ENCODE measurements at places on chromosomes 3 and 15.
A peak's percentile ranks its signal among the peaks of the same experiment; 100 is the strongest.

- no peak for DNase-seq
Measured at GRCh38 chr3:57682284-57682683, 10.6 kb downstream of the DENND6A start.

GRCh38 chr3:133943639-133944141 lies 48.0 kb upstream of the RAB6B start:
- no peak for DNase-seq

DNA sequence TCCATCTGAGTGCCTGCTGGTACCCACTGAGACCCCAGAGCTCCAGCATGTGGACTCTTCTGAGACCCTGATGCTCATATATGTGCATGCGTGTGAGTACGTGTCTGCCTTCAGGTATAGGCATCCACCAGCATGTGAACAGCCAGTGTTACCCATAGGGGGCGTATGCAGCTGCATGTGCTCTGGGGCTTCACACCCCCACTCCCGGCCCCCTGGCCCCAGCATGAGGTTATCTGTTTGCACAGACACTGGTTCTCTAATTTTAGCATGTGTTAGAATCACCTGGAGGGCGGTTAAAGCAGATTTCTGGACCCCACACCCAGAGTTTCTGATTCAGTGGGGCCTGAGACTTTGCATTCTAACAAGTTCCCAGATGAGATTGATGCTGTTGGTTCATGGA lies 824 bp upstream of the CILP start:
- DNase-seq: no peak

- no peak for DNase-seq
Measured at GRCh38 chr15:41487802-41488201, 5.9 kb upstream of the ITPKA start.

DNA sequence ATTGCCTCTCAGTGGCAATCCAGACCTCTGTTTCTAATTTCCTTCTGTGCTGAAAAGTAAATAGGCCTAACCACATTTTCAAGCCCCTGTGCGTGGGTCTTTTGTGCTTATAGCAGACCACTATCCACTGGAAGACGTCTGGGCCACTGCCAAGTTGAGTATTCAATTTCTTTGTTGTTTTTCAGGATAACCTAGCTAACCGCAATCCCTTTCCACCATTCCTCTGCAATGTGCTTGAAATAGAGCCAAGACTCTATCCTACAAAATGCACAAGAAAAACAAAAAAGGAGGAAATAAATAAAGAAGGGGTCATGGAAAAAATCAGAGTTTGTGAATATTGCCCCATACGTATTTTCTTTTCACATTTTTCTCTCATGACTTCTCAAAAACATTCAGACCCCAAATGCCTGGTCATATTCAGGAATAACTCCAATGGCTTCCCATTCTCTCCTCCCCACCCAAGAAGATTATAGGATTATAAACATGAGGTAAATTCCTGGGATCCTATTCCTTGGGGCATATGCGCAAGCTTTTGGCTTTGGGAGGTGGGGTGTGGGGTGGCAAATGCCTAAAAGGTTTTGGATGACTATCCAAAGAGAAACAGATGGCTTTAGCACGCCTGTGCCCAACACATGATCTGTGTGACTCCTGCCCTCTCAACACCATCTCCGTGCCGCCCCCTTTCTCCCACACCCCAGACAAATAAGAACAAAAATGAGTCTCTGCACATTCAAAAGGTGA lies 217.9 kb upstream of the THBS1 start:
- DNase-seq: peak; percentile 87

DNA sequence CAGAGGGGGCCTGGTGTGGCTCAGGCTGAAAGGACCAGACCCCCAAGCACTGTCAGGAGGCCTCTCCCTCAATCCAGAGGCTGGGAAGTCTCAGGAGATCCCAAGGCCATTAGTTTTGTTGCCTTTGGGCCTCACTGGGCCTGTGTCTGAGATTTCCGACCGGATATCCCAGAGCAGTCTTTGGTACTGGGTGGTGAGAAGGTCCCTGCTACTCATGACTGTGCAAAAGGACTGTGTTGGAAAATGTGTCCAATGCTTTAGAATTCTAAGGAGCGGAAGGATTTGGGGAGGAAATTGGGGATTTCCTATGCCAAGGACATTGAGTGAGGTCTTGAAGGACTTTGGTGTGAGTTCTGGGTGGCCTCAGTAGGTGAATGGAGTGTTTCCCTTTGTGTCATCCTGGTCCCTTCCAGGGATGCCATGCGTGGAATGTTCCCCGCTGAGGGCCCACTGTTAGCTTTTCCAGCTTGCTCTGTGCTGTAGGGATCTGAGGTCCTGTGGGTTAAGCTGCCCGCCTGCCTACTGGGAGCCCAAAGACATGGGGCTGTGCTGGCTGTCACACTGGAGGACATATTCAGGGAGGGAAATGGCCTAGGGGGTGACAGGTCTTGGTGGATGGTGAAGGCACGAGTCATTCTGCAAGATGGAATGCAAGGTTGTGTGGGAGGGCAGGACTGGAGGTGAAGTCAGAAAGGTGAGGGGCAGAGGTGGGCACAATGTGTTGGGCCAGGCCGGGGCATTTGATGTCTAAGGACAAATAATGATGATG lies 16.4 kb downstream of the SMAD6 start:
- no peak for DNase-seq

GRCh38 chr3:23071296-23071695 lies 131.8 kb upstream of the UBE2E2 start:
- DNase-seq: no peak

DNA sequence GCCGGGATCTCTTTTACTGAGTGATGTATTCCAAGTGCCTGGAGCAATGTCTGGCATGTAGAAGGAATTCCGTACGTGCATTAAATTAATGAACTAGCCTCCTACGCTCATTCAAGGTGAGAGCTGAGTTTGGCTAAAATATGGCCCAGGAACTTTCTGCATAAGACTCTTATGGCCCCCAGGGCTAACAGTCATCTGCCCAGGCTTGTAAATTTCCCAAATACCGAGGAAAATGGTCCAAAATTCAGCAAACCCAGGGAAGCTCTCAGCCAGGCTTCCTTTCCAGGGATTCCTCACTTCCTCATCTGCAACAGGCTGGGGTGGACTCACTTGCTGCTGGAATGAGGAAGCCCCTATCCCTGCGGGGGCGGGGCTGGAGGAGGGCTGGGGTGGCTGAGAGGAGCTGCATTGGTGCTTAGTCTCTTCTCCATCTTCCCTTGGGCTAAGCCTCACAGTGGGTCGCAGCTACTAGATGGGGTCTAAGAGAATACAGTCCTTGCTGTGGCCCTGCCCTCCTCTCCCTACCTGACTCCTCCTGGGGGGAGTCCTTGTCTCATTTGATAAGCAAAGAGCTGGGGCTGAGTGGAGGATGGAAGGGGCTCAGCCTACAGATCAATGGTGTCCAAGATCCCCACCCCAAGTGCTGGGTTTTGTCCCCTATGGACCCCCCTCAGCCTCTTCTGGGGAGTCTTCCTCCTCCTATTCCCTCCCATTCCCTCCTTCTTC lies 28.5 kb upstream of the APOD start:
- DNase-seq: no peak

DNA sequence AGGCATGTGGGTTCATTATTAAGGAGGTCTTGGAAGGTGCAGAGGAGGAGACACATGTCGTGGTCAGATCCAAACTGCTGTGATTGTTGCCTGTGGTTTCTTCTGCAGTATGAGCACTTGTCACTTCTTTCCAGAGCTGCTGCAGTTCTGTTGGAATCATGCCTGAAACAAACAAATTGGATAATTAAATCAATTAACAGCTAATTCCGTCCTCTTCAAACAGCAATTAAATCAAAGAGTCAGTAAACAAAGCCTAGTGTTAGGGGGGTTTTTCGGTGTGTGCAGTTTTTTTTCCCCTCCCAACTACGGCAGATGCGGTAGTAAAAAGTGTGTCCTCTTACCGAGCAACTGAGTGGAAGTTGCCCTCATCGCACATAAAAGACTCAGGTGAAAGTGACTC lies 542.2 kb downstream of the FOXP1 start:
- no peak for DNase-seq

- DNase-seq: no peak
Measured at GRCh38 chr15:49473031-49473430, 50.0 kb downstream of the FGF7 start.

DNA sequence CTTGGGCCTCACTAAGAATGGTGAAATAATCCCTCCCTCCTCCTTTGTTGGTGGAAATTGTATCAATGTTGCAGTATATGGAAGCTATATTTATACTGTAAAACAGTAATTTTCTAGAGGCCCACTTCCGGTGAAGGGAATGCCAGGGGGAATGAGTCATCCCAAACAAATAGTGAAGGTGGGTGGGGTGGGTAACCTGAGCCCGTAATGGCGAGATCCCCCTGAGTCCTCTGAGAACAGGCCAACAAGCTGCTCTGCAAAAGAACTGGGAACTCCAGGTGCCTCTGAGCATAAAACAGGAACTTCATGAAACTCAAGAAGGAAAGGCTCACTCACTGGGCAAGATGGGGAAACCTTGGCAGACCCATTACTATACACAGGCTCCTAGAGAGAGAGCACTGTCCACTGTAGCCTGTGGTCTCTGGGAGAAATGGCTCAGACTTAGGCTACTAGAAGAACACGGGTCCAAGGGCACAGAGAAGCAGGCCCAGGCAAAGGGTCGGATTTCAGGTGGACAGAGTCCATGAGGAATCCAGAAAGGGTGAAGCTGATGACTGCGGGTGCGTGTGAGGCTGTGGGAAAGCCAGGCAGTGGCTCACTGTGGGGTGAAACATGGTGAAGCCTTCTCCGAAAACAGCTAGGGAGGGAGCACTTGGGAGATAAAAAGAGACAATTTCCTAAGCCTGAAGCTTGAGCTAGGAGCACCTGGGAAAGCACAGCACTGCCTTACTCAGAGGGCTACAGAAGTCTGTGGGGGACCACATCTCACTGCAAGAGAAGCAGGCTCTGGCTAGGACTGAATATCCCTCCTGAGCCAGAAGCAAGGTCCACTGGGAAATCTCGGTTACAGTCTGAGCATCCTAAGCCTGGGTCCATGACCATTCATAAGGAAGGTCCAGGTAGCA lies 19.8 kb downstream of the LARP6 start:
- peak; percentile 65 for DNase-seq

DNA sequence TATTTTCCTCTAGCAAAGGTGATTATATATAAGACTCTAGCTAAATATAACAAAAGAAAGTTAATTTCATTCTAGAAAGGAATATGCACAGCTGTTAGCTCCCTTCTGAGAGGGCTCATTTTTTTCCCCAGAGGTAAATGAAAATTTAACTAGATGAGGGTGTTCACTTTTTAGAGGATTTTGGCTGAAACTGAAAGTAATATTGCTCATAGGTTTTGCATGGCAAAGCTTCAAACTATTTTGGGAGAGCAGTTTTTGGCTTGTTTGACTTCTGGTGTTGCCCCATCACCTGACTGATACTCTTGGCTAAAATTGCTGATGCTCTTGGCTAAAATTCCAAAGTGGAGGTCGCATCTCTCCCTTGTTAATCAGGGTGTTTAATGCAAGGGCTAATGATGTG lies 311.9 kb downstream of the EDEM1 start:
- DNase-seq: no peak

- DNase-seq: no peak
Measured at GRCh38 chr3:140187656-140188221, 252.8 kb downstream of the CLSTN2 start.

GRCh38 chr3:148379763-148380382 lies 317.8 kb upstream of the AGTR1 start:
- DNase-seq: no peak

- DNase-seq: no peak
Measured at GRCh38 chr15:95580121-95580520, 750.4 kb upstream of the NR2F2 start.

DNA sequence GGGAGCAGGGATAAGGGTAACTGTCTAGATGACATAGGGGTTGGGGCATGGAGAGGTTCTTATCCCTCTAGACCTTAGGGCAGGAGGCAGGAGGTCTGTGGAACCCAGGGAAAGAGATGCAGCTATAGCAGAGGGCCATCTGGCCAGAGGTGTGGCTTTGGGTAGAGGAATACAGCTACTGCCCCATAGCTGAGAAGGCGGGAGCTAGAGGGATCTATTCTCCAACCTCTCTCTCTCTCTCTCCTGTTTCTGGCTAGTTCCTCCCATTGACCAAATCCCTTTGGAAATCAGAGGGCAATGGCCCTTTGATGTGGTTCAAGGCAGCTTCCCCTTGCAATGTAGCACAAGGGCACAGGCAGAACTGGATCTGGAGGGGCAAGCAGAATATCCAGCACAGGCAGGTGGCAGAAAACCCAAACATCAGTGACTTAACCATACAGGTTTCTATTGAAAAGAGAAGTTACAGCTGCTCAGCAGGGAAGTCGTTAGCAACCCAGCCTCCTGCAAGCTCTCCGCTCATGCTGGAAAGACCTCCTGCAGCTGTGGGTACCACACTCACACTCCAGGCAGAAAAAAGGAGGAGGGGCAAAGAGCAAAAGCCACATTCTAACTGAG lies 22.3 kb upstream of the LMOD3 start:
- no peak for DNase-seq

DNA sequence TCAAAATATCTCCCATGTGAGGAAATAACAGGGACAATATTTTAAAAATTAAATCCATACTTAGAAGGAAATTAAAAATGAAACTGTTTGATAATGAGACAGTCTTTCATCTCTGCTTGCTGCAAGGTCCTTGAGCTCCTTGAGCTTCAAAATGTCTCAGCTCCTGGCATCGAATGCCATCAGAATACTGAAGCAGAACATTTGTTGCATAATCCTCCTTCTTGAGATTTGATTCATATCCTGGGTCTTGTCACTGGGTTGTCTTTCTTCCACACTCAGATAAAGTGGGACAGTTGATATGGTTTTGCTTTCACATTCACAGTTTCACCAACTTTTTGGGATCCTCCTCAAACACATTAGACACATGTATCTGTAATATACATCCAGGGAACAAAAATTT lies 27.8 kb downstream of the COL8A1 start:
- no peak for DNase-seq
